ENCODE measurements at places on chromosomes 1 and 21.

- no peak for DNase-seq
These were observed 34.6 kb upstream of the ADAMTS5 start for GRCh38 chr21:27001526-27001925.

- no peak for DNase-seq
These were observed 69.6 kb downstream of the DYRK1A start for GRCh38 chr21:37436174-37436573.

GRCh38 chr1:6002714-6003501, 10.7 kb upstream of the NPHP4 start:
- no peak for DNase-seq

DNA sequence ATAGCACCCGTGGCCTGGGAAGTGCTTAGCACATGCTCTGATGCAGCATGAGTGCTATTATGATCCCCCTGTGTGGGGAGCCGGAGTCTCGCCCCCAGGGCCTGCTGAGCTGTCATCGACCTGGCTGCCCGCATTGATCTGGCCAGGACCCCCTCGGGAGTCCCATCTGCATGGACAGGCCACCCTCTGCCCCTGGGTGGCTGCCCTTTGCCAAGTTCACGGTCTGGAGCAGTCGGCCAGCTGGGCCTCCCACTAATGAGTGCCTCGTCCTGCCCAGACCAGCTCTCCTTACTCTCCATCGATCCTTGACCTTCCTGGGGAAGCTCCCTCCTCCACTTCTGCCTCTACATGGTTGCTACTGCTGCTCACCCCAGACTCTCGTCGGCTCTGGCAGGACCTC, 121.8 kb upstream of the RUNX3 start:
- no peak for DNase-seq

DNA sequence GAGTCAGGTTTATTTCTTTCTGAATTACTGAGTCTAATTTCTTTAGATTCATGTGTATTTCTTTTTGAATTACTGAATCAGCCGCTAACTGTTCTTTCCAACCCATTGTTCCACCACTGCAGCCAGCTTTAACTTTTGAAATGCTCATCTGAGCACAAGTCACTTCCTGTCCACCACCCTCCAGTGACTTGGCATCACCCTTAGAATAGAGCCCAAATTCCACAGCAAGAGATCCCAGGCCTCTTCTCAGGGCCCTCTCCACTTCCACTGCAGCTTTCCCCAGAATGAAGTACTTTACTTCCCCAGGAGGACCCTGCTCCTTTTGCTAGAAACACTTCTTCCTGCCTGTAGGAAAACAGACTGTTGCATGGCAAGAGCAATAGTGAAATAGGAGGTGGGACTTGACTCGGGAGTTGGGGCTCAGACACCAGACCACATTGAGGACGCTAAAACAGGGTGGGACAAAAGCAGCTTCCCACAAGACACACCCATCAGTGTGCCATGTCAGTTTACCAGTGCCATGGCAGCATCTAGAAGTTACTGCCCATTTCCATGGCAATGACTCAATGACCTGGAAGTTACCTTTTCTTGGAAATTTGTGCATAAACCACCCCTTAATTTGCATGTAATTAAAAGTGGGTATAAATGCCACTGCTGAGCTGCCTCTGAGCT, 56.5 kb upstream of the ADAR start:
- DNase-seq: no peak

DNA sequence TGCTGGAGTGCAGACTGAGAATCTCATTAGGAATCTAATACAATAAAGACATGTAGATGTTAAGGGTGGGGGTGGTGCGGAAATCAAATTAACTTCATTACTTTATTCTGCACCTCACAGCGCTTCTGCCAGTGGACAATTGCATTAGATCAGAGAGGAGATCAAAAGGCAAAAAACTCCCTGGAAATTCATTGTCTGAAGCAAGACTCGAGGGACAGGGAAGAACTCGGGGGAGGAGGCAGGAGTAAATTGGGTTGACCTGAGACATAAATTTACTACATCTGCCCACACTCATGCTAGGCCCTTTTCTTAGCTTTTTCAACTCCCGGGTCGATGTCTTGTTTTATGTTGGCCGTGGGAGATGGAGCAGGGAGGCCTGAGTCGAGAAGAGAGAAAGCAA, 315.4 kb downstream of the SPATA17 start:
- DNase-seq: no peak

GRCh38 chr1:221166559-221167318, 287.5 kb downstream of the HLX start:
- no peak for DNase-seq

GRCh38 chr21:25639551-25640201, 618 bp downstream of the JAM2 start:
- DNase-seq: peak; percentile 74

DNA sequence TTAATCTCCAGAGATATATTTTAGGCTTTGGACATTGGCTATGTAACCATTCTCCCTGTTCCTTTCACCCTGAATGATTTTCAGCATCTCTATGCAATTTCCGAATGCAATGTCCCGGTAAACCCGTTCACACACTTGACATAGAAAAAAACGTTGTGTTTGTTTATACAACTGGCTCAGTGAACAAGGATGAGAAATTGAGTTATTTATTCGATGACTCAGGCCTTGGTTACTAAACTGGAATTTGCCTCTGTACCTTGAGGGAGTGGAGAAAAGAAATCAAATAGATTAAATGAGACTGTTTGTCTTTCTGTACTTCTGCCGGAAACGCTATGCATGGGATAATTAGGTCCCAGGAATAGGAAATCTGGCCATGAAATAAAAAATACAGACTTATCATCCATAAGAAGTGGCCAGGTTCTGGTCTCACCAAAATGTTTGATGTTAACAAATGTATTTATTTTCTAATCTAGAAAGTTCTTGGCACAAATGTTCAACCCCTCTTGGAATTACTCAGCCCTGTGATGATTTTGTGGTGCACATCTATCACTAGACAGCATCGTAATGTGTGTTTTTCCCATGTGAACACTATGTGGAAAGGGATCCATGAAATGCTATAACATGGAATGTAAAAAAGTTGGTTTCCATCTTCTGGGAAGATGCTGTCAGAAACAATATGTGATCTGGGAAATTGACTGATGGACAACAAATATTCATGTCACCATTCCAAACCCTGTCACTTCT, 253.9 kb downstream of the DUSP10 start:
- no peak for DNase-seq

GRCh38 chr1:36211841-36212240, 12.4 kb upstream of the THRAP3 start:
- no peak for DNase-seq

- DNase-seq: no peak
These were observed 61.7 kb downstream of the UBE2U start for GRCh38 chr1:64265141-64265540.

DNA sequence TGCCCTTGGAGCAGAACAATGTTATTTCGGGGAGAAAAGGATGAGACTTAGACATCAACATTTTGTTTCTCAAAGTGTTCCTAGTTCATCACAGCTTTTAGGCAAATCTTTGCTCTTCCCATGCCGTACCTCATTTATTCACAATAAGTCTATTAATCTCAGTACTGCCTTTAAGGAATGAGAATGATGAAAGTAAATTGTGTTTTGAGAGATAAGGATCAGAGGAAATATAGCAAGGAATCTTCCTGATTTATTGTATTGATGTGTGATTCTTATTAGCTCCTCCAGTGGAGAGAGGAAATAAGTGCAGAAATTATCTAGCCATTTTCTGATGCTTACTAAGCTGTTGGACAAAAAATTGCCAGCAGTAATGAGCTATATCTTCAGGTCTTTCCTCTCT, 2.0 kb downstream of the POLR3C start:
- DNase-seq: no peak

DNA sequence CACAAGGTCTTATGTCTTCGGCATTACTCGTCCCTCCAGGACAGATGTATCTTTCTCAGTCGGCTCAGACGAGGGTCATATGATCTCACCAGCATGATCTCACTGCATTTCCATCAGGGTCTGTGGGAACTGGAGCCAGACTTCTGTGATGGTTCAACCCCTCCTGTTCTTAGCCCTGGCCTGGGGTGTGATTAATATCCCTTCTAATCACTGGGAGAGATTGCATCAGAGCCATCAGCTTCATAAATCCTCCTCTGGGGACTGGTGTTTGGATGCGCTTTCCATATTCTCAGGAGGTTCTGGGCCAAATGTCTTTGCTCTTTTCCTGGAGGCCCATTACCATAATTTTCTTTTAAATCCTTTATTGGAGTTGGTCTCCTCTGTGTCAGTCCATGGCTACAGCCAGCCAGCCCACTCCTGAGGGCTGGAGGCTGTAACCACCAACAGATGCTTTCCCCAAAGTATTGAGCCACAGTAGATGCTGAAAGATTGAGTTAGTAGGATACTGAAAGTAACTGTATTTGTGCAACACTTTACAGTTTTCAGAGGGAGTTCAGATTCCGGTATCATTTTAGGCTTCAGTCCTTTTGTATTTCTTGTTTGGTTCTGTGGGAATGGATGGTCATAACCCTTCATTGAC, 20.0 kb downstream of the CACNA1E start:
- no peak for DNase-seq

GRCh38 chr21:42433946-42434551, 30.3 kb downstream of the UBASH3A start:
- DNase-seq: no peak

GRCh38 chr1:32761253-32761877, 55.8 kb downstream of the YARS1 start:
- DNase-seq: no peak

DNA sequence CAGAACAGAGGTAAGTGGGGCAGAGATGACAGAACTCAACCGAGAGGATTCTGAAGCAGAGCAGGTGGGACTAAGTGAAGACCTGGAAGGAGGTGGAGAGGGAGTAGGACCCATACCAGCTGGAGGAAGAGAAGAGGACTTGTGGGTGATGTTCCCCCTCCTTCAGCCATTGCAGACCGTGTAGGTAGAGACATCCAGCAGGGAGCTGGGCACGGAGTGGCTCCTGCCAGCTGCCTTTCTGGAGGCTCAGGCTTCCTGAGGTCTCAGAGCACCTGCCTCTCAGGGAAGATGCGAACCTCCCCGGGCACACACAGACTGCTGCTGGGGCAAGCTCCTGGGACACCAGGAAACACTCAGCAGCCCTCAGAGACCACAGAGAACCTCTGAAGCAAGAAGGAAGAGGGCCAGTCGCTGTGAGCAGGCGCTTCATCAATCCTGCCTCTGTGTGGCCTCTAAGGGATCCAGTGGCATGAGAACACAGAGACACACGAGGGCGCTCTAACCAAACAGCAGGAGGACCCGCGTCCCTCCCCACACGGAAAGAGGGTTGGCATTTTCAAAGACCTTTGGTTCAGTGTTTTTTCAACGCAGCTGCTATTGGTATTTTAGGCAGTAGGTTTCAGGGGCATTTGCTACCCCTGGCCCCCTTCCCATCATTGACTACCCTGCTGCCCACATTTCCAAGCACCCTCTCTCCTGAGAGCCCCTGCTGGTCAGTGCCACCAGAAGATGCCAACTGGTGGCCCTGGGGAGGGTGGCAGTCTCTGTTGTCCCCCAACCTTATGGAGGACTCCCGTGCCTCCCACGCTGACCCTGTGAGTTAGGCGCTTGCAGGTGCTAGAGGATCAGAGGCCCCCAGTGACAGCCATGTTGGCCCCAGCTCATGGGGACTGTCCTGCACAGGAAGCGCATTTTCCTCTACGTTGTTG, 89.6 kb upstream of the EDN2 start:
- peak; percentile 89 for DNase-seq

- DNase-seq: peak; percentile 8
These were observed 51.8 kb upstream of the ZSWIM5 start for GRCh38 chr1:45258059-45258650.

DNA sequence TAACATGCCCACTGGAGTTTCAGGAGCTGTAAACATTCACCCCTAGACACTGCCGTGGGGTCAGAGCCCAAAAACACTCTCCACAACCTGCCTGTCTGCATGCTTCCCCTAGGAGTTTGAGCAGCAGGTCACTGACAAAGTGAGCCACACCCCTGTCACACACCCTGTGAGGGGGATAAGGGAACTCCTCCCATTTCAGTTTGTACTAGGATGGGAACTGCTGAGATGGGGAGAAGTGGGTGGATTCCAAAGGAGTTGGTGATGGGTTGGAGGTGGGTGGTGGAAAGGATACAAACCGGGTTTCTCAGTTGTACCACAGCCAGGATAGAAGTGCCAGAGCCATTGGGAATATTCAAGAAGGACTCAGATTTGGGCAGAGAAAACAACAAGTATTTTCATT, 140.2 kb downstream of the MIS18A start:
- no peak for DNase-seq

DNA sequence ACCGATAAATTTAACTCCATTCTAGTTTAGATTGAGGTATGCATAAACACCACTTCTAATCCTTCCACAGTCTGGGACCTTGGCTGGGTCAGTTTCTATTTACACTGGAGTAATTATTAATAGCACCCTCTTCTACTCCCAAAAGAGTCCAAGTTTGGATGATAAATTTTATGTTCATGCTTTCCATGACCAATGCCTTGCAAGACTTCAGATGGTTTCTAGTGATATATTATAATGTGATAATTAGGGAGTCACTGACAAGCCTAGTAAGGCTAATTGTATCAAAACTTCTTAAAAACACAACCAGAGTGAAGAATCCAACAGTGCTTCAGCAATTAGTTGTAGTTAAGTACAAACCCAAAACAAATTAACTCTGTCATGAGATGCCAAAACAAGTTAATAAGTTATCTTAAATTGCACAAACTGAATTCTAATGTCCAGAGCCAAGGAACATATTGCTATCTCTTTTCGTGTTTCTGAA, 489.6 kb downstream of the TTLL7 start:
- no peak for DNase-seq

DNA sequence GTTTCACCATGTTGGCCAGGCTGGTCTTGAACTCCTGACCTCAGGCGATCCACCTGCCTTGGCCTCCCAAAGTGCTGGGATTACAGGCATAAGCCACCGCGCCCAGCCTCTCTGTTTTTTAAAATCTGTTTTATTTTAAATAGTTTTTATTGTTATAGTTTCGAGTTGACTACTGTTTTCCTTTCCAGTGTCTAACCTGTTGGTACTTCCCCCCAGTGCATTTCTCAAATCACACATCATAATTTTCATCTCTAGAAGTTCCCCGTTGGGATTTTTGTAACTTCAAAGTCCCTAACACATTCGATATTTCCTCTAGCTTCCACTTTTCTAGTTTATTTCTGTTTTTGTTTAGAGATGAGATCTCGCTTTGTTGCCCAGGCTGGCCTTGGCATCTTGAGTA, 7.5 kb downstream of the HES4 start:
- DNase-seq: no peak
